Kidney (tissue), 22 donors: ENCODE measurements at places on chromosomes 12 and 14. TPM values are rescaled to one million over a fixed set of nuclear protein-coding genes. Genes with fewer than 3 reads are reported as not detected.

GRCh38 chr12:122412851-122413433 is 9.5 kb downstream of the CLIP1 start:
- no peaks in the 10 kb centered on the region for H3K36me3 ChIP-seq
- H3K4me1 ChIP-seq, result no peaks in the 10 kb centered on the region
- H3K27me3 ChIP-seq, result no peaks in the 10 kb centered on the region
- H3K4me3 ChIP-seq, result no peak overlapping the region

DNA sequence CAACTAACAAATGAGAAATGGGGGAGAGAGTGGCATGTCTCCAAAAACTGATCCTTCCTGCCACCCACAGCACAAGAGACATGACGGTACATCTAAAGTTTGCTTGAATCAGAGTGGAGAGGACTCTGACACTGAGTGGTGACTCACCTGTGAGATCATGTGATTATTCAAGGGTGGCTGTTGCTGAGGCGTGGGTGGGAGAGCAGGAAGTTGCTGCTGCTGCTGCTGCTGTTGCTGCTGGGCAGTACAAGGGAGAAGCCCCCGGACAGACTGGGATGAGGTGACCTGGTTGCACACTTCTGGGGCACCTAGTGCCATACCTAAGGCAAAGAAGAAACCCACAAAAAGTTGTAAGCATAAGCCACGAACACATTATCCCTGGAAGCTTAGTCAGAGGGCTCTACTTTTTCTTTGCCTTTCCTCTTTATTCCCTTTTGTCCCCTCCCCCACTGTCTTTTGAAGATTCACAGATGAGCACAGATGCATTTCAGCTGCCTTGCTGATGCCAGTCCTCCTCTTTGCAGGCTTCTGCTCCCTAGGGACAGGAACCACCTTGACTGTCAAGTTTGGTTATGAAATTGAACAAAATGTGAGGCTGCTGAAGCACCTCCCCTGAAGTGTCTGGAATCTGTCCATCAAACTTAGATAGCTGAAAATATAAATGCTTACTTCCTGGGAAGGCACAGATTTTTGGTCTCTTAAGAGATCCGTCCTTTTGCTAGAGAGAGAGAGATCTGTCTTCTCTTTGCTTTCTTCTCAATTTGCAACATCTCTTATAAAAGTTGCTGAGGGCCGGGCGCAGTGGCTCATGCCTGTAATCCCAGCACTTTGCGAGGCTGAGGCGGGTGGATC is 29.4 kb upstream of the STAC3 start:
- no peaks in the 10 kb centered on the region for H3K27me3 ChIP-seq
- H3K36me3 ChIP-seq, result peaks cover 30% of the 10 kb centered on the region
- H3K4me1 ChIP-seq, result no peaks in the 10 kb centered on the region

DNA sequence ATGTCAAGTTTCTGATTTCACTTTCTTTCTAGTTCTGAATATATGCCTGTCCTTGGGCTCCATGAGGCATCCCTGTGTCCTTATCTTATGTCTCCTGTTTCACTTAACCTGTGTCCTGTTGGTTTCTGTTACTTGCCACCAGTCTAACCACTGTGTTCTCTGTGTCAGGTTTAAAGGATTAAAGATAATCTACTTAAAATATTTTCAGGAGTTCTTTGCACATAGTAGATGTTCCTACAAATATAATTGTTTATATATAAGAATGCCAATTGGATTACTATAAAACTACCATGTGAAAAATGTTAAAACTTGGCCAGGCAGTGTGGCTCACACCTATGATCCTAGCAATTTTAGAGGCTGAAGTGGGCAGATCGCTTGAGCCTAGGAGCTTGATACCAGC is 406.4 kb downstream of the CCER1 start:
- H3K27me3 ChIP-seq, result no peaks in the 10 kb centered on the region
- H3K4me1 ChIP-seq, result no peaks in the 10 kb centered on the region
- H3K27ac ChIP-seq, result no peak overlapping the region

GRCh38 chr12:88242571-88242925 is 100.4 kb downstream of the TMTC3 start:
- H3K27me3 ChIP-seq, result no peaks in the 10 kb centered on the region
- H3K27ac ChIP-seq, result no peak overlapping the region
- no peak for DNase-seq
- H3K4me1 ChIP-seq, result no peaks in the 10 kb centered on the region
- no peaks in the 10 kb centered on the region for H3K36me3 ChIP-seq

Gene LRRC10
- total RNA-seq, result not detected

- H3K4me1 ChIP-seq, result no peaks in the 10 kb centered on the region
- H3K4me3 ChIP-seq, result no peak overlapping the region
- H3K36me3 ChIP-seq, result no peaks in the 10 kb centered on the region
- no peak for DNase-seq
These were observed 134.3 kb downstream of the TTC7B start for GRCh38 chr14:90681929-90682328.

- H3K36me3 ChIP-seq, result no peaks in the 10 kb centered on the region
- no peak overlapping the region for H3K27ac ChIP-seq
- no peak overlapping the region for H3K4me3 ChIP-seq
- DNase-seq, result no peak
- no peaks in the 10 kb centered on the region for H3K27me3 ChIP-seq
- H3K4me1 ChIP-seq, result no peaks in the 10 kb centered on the region
These were observed 23.8 kb upstream of the TBC1D30 start for GRCh38 chr12:64800640-64801039.

Gene RNASE8
- total RNA-seq, result not detected

Gene GDF3
- 0.66 TPM for total RNA-seq

GRCh38 chr14:70045844-70046535 is 142.8 kb downstream of the SLC8A3 start:
- no peak overlapping the region for H3K27ac ChIP-seq
- H3K4me1 ChIP-seq, result no peaks in the 10 kb centered on the region
- no peak overlapping the region for H3K4me3 ChIP-seq
- H3K27me3 ChIP-seq, result no peaks in the 10 kb centered on the region
- H3K36me3 ChIP-seq, result no peaks in the 10 kb centered on the region

Gene RNF212B
- not detected for total RNA-seq

Gene CLEC4C
- total RNA-seq, result not detected

Gene TGM1
- total RNA-seq, result 13.1 TPM

Gene WSCD2
- 1.6 TPM for total RNA-seq

DNA sequence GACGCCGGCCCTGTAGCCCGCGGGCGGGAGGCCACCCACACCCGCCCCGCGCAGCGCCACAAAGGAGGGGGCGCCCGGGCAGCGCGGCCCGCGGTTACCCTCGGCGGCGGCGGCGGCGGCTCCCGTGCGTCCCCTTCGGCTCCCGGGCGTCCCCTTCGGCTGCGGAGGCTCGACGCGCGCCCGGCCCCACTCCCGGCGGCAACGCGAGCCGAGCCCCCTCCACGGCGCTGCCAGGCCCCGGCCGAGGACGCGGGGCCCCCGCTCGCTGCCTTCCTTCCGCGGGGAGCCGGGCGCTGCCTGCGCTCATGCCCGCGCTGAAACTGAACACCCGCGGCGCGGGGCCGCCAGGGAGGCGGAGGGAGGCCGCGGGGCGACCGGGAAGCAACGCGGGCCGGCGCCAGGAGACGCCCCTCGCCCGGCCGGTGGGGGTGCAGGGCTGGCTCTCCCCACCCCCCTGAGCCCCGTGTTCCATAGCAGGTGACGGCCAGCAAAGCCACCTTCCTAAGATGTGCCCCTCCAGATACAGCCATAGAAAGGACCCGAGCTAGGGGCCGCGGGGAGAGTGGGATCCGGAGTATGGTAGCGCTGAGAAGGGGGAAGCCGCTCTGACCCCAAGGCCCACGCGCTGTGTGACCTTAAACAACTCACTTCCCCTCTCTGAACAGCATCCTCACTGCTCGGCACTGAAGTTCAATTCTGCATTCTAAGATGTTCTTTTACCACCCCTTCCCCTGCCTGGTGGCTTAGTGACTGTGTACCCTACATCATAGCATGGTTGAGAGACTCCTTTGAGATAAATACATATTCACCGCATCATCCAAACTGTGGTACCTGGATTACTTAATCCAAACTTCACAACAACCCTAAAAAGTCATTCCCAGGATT is 42.8 kb downstream of the KDM2B start:
- H3K27ac ChIP-seq, result peak overlapping the region; percentile 90
- H3K4me1 ChIP-seq, result peaks cover 17% of the 10 kb centered on the region
- H3K27me3 ChIP-seq, result no peaks in the 10 kb centered on the region

Gene KRT75
- not detected for total RNA-seq

DNA sequence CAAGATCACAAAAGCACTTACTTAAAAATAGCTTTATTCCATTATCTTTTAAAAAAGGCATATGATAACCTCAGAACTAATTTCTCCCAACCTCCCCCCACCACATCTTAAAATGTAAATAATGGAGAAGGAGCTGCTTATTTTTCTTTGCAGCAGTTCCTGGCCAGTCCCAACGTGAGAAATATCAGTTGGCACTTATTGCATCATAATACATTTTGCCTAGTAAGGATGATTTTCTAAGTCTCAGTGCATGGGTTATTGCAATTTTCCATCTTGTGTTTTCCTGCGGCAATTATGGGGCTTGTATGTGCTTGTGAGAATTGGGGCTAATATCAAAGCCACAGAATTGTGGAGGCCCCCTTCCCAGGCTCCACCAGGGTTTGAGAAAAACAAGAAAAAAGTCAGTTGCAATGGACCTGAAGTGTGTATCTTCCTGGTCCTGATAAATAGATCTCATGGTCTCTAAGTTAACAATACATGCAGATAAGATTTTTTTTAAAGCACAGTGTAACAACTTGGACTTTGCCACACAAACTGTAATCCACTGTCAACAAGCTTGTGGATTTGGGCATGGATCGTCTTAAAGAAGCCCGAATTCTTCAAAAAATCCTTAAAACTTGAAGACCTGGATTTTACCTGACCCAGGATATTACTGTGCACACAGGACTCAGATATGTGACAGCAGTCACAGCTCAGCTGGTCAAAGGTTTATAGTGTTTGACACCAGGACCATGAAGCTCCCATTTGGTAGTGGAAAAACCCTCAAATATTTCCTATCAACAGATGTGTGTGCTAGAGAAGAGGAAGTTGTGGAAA is 2.8 kb upstream of the WSB2 start:
- peaks cover 7% of the 10 kb centered on the region for H3K4me1 ChIP-seq
- no peaks in the 10 kb centered on the region for H3K27me3 ChIP-seq
- DNase-seq, result no peak
- no peak overlapping the region for H3K27ac ChIP-seq

Gene SETD3
- 85.6 TPM for total RNA-seq

DNA sequence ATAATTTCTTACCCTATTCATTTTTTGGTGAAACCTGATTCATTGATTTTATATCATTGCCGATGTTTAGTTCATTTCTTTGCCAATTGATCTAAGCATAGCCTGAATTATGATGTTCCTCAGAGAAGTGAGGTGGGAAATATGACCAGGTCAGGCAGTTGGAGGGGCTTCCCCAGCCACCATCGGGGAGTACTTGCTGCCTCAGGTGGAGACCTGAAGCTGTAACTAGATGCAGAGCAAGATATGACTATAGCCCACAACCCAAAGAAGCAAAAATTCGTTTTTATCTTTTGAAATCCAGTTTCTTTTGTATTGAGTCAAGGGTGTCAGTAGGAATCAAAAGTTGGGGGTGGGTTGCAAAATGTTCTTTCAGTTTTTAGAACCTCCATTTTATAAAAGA is 7.9 kb downstream of the PTGDR start:
- H3K36me3 ChIP-seq, result no peaks in the 10 kb centered on the region
- no peaks in the 10 kb centered on the region for H3K27me3 ChIP-seq
- H3K4me3 ChIP-seq, result no peak overlapping the region
- no peak overlapping the region for H3K27ac ChIP-seq

- H3K27me3 ChIP-seq, result no peaks in the 10 kb centered on the region
- H3K36me3 ChIP-seq, result no peaks in the 10 kb centered on the region
- H3K27ac ChIP-seq, result no peak overlapping the region
- H3K4me3 ChIP-seq, result no peak overlapping the region
- DNase-seq, result no peak
- H3K4me1 ChIP-seq, result no peaks in the 10 kb centered on the region
These were observed 206.2 kb downstream of the PELI2 start for GRCh38 chr14:56324454-56324853.

Gene BICD1
- total RNA-seq, result 36.7 TPM

Gene NUDT4
- total RNA-seq, result 127 TPM
